Effector CD4-positive, alpha-beta T cell (primary cell): ENCODE measurements at places on chromosomes 3 and 15.

DNA sequence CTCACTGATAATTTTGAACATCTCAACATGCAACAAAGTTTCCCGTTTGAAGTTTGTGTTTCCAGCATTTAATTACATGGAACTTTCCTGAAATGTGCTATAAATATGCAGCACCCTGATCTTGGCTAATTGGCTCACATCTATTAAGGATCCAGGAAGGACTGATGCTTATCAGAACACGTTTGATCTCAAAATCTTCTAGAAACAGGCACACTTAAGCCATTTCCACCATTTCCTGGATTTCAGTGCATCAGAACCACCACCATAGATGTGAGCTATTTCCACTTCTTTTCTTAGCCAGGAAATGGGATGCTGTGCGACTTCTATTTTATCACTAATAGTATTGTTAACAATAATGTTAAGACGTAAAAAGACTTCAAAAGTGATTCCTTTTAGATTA is 228.9 kb downstream of the FEZF2 start:
- no peak for DNase-seq

DNA sequence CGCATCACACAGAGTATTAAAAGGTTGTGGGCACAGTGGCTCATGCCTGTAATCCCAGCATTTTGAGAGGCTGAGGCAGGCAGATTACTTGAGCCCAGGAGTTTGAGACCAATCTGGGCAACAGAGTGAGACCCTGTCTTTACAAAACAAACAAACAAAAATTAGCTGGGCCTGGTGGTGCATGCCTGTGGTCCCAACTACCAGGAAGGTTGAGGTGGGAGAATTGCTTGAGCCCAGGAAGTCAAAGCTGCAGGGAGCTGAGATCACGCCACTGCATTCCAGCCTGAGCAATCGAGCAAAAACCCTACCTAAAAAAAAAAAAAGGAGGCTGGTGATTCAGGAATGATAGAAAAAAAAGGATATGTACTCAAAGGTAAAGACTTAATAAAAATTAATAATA is 28.2 kb upstream of the ST6GAL1 start:
- no peak for DNase-seq

DNA sequence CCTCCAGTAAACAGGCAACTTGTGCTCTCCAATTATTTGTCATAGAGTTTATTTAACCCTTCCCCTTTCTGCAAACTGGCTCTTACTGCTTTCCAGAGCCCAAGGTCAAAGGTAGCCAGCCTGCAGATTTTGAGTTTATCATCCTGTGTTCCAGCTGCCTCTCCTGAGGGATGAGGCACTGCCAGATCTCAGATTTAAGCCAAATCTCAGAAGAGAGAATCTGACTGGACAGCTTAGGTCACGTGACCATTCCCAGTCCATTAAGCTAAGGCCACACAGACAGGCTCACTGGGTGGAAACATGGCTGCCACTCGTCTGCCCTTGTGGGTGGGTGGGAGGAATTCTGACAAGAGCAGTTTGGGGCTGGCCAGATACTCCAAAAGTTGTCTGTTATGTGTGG is 8.6 kb upstream of the SIAH2 start:
- DNase-seq = no peak

- no peak for DNase-seq
These were observed 214.6 kb downstream of the SLCO3A1 start for GRCh38 chr15:92068121-92068520.

- no peak for DNase-seq
These were observed 983 bp upstream of the ALAS1 start for GRCh38 chr3:52196977-52197376.

DNA sequence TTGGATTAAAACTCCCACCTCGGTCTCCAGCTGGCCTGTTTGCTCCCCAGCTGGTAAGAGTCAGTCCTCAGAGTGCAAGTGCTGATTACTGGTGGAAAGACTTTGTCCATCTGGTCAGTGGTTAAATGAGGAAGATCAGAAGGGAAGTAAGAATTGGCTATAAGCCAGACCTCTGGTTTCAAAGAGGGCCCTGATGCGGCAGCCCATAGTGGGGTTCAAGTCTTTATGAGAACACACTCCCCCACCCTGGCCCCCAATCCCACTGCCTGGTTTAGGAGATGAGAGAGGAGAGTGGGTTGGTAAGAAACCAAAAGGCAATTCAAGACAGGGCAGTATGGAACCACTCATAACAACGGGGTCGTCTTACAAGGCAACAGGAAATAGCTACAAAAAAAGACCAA is 65.0 kb downstream of the FRMD4B start:
- no peak for DNase-seq

DNA sequence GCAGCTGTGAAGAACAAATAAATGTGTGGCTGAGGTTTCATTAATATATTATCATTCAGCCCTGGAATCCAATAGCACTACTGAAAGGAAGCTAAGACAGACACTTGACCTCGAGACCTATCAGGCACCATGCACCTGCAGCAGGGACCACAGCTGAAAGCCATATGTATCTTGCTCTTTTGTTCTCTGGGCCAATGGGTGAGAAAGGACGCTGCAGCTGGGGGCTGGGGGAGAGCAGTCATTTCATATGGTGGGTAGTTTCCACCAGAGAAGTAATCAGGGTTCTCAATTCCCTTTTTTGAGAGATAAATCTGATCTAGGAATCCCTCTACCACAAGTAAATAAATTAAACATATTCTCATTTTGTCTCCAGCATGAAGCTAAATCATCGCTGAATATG is 225.6 kb upstream of the STRIT1 start:
- no peak for DNase-seq

DNA sequence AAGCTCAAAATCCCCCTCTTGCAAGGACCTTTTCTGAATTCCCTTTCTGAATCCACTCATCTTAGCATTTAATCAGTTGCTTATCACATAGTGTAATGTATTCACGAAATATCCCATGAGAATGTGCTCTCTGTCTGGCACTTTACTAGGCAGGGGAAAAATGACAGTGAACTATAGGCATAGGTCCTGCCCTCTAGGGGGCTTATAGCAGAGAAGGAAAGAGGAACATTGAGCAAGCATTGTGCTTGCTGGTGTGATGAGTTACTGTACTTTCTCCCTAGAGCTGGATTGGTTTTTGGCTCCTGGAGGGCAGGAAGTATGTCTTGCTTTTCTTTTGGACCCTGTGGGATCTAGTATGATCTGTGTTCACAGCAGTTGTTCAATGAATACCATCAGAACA is 26.5 kb downstream of the DUOX2 start:
- no peak for DNase-seq

DNA sequence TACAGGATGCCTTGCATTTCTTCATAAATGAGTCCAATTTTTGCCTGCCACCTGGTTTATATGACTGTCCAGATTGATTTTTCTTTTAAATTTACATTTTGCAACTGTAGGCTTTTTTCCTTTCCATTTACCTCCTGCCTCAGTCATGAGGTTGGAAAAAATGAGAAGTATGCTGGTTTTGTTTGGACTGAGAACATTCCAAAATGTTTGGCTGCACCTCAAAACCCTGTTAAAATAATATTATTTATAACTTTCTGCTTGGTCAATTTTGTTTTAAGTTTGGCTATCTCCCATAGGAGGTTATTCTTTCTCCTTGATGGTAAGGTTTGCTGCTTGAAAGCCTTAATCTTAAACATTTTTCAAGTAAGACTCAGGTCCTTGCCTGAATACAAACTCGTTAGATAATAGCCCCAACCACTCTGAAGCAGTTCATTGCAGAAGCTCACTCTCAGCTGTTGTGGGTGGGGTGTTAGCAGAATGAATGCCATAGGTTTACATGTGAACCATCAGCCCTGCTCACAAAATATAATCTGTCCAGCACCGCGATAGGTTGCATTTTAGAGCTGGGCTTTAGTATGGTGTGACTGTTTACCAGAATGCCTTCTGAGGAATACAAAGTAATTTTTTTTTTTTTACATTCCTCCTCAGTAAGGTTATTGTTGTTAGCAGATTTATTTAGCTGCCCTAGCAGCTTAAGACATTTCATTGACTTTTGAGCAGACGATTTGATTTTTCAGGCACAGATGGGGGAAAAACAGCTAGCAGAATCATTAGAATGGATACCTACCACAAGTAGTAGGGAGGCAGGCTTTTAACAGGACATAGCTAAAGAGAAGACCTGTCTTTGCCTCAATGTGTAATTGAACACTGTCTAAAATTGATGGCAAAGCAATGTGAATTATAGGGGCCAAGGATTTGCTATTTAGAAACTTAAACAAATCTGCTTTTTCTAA is 630.8 kb upstream of the KCNMB2 start:
- DNase-seq = no peak

GRCh38 chr15:78944669-78945407 is at the start of gene CTSH:
CTSH (minus strand) TSS chr15:78945046; CDS start chr15:78944981, 65 bp downstream.
- peak; percentile 70 for DNase-seq

DNA sequence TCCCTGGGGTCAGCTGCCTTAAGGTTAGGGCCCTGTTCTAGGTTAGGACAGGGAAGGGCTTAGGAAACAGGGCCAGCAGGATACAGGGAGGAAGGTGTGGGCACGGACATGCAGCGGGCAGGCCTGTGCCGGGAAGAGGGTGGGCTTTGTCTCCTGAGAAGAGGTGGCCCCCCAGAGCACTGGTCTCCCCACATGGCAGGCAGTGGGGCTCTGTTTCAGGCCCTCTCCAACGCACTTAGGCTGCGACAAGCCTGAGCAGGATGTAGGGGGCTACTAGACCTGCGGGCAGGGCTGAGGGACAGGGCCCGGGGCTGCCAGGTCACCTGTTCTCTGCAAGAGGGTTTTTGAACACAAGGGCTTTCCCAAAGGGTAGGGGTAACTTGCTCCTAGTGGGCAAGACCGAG is 33.5 kb downstream of the KLF13 start:
- no peak for DNase-seq

GRCh38 chr3:136196064-136196400 is at the start of gene MSL2:
MSL2 (minus strand) TSS chr3:136196335; CDS start chr3:136195113, 1,222 bp downstream.
- DNase-seq = no peak

- no peak for DNase-seq
These were observed 8.6 kb upstream of the STX19 start for GRCh38 chr3:94036909-94037507.

DNA sequence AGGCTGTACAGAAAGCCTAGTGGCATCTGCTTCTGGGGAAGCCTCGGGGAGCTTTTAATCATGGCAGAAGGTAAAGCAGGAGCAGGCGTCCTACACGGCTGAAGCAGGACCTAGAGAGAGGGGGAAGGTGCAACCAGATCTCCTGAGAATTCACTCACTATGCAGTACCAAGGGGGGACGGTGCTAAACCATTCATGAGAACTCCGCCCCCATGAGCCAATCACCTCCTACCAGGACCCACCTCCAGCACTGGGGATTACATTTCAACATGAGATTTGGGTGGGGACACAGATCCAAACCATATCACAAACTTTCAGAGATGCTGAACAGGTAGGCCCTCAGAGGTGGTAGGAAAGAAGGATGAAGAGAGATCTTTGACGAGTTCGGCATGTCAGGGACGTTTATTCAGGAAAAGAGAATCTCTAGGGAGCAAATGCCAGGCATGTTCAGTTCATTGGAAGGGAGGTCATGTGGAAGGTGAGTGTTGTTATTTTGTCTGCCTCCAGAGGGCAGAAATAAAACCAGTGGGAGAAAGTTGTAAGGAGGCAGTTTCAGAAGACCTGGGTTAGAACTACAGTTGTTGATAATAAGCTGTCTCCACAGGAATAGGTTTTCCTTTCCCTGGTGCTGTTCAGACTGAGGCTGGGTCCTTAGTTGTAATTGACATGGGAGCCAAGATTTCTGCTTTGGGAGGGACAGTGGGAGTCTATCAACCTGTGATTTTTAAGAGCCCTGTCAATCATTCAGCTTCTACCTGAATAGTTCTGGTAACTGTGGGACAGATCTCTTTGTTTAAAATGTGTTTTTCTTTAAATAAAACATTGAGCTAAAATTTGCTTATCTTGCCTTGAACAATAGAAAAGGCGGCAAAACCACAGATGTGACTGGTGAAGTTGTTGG is 4.3 kb upstream of the FNDC3B start:
- DNase-seq = peak; percentile 8

DNA sequence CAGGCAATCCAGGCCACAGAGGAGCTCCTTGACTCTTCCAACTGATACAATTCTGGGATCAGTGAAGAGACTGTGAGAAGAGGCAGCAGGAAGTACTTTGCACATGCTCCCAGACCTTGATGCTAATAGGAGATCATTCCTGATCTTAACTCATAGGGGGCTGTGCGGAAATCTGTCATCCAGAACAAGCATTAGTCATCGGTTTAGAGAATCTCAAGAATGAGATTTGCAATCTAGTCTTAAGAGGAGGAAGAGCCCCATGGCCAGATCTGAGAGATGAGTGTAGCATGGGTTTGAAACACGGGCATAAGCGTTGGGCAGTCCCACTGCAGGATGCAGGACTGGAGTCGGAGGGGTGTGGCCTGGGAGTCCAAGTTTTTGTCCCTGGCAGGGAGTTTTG is 1081.1 kb downstream of the NAALADL2 start:
- no peak for DNase-seq

- no peak for DNase-seq
These were observed 7.6 kb downstream of the SELENOS start for GRCh38 chr15:101269479-101270223.

- DNase-seq = no peak
These were observed 359.2 kb upstream of the PROK2 start for GRCh38 chr3:72143966-72144717.

DNA sequence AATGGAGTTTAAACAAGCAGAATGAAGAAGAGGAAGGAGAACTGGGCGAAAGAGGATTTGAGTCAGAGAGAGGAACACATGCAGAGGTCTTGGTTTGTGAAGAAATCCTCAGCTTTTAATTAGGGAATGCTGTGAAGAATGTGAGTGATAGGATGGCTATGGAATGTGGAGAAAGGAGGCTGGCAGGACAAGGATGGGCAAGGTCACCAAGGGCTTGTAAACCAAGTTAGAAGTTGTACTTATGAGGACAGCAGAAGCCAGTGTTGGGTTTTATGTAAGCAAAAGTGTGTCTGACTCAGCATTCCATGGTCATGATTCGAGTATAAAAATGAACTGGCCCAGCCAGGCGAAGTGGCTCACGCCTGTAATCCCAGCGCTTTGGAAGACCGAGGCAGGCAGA is 60.0 kb upstream of the IL12A start:
- no peak for DNase-seq

- DNase-seq = no peak
These were observed 149.9 kb upstream of the TMC3 start for GRCh38 chr15:81523867-81524266.

DNA sequence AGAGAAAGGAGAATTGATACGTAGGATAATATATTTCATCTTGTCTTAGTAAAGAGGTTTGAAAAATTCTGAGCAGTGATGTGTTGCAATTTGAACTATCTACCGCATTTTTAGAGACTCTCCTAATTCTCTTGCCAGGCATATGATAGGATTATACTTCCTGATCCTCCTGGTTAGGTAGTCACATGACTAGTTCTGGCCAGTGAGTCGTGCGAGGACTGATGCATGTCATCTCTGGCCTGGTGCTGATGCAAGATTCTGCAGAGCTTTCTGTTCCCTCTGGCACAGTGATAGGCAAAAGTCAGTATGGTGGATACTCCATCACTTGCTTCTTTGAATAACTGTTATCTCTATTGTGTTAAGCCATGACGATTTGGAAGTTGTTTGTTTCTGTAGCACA is 277.6 kb upstream of the NAALADL2 start:
- no peak for DNase-seq
